ENCODE measurements at places on chromosomes 7 and 10.
A peak's percentile ranks its signal among the peaks of the same experiment; 100 is the strongest.

GRCh38 chr7:155653803-155654202 is 9.3 kb downstream of the RBM33 start:
- DNase-seq: no peak

- DNase-seq: no peak
Measured at GRCh38 chr10:87618566-87619423, 40.9 kb upstream of the PAPSS2 start.

DNA sequence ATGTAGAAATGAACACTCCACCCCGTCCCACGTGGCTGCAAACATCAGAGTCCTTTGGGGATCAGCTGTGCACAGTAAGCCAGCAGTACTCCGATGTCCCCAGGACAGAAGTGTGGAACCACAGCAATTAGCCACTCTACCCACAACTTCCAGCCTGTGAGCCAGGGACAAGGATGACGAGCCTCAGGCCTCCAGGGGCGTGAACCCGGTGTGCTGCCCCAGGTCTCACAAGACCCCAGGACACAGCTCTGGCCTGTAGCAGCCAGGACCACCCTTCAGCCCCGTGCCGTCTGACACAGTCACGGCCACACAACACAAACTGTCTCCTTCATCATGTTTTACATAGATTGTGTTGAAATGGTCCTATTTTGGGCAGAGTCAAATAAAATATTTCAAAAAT is 113.0 kb upstream of the DIP2C start:
- DNase-seq: no peak

DNA sequence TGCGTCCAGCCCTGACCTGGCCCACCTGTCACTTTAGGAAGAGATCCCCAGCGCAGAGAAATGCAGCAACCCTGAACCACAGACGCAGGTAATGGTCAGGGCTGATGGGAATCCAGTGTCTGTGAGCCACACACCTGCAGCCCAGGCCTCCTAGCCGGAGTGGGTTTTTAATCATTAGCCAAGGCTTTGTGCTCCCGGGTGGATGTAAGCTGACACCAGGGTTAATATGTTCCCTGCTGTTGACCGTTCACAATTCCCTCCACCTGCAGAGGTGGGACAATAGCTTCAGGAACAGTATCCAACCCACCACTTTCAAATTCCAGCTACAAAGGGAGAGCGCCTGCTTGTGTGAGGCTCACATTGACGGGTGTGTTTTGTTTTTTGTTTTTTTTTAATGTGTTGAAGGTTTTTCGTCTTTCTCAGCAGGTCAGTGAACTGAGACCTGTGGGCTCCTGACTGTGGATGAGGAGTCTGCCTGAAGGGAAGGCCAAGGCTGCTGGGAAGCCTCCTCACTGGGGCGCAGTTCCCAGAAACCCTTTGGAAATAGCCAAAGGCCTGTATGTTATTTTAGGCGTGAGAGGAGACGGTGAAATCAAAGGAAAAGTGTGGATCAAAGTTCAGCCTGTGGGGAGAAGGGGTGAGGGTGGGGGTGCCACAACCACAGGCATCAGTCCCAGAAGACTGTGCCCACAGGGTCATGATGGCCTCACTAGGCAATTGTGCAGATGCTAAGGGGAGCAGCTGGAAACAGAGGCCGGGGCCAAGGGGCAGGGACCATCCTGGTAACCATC is 111.1 kb downstream of the TNS3 start:
- no peak for DNase-seq

DNA sequence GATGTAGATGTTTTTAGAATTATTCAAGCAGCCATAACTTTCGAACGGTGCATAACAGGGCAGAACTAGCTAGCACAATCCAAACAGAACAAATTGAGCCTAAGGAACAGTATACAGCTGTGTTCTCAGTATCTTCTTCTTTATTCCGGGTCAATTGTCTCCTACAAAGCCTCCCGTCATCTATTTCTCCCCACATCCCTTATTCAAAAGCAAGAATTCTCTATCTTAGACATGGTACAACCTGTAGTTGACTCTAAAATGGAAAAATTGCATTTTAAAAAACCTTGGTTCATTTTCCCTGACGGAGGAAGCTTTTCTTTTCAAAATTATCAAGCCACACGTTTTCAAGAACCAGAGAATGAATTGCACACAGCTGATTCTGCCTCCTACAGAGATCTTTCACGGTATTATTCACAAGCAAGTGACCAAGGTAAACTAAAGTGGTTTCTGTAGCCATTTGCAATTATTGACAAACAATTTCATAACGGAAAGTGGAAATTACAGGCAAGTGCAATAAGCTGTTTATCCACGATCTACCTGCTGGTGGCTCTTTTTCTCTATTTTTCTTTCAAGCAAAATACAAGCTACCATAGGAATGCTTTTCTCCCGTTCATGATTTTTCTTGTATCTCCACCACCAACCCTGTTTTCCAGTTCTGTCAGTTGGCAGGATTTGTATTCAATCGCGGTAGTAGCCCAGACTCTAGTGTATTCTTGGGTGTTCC is 2.3 kb downstream of the GRM8 start:
- DNase-seq: peak; percentile 13

- no peak for DNase-seq
Measured at GRCh38 chr7:156497776-156498509, 142.6 kb upstream of the RNF32 start.

GRCh38 chr10:53840653-53841052 is 960.4 kb downstream of the PCDH15 start:
- DNase-seq: no peak

GRCh38 chr7:11256501-11256900 is 282.8 kb downstream of the PHF14 start:
- DNase-seq: no peak
